ENCODE measurements at places on chromosomes 5 and 9. TPM values are rescaled to one million over a fixed set of nuclear protein-coding genes. Genes with fewer than 3 reads are reported as not detected.
A peak's percentile ranks its signal among the peaks of the same experiment; 100 is the strongest.

- no peak overlapping the region for H3K27ac ChIP-seq
- peaks cover 14% of the 10 kb centered on the region for H3K4me1 ChIP-seq
- no peaks in the 10 kb centered on the region for H3K36me3 ChIP-seq
- H3K4me3 ChIP-seq: no peak overlapping the region
These were observed 31.2 kb downstream of the ERMP1 start for GRCh38 chr9:5801739-5802113.

PCDHB16 gene
- 1.7 TPM for total RNA-seq

DNA sequence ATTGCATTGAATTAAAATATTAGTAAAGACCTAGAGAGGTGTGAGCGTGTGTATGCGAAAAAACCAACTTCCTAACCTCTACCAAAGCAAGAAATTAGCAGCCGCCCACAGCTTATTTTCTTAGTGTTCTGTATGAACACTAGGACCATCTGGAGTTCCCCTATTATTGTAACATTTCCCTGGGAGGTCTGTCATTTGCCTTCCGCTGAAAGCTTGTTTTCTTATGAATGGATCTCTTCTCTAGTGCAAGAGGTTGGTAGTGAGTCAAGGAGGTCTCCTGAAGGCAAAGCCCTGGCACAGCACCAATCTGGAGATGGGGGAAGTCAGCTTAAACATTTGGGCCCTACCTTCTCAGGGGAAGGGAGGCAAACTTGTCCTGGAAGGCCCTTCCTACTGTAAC, 10.8 kb downstream of the TNFSF8 start:
- H3K27me3 ChIP-seq: peaks cover 44% of the 10 kb centered on the region
- no peak overlapping the region for H3K4me3 ChIP-seq
- no peak overlapping the region for H3K27ac ChIP-seq
- DNase-seq: no peak
- no peaks in the 10 kb centered on the region for H3K36me3 ChIP-seq

- DNase-seq: no peak
- H3K4me3 ChIP-seq: no peak overlapping the region
- peaks cover 4% of the 10 kb centered on the region for H3K27me3 ChIP-seq
- H3K36me3 ChIP-seq: peaks cover 19% of the 10 kb centered on the region
These were observed 25.1 kb downstream of the EHMT1 start for GRCh38 chr9:137643921-137644320.

ITGA2 gene
- total RNA-seq: 48.8 TPM

GRCh38 chr5:126692971-126693370, 84.0 kb upstream of the LMNB1 start:
- no peak overlapping the region for H3K27ac ChIP-seq
- H3K4me1 ChIP-seq: peaks cover 16% of the 10 kb centered on the region
- H3K4me3 ChIP-seq: no peak overlapping the region
- no peaks in the 10 kb centered on the region for H3K36me3 ChIP-seq
- no peak for DNase-seq
- peaks cover 4% of the 10 kb centered on the region for H3K27me3 ChIP-seq

DNA sequence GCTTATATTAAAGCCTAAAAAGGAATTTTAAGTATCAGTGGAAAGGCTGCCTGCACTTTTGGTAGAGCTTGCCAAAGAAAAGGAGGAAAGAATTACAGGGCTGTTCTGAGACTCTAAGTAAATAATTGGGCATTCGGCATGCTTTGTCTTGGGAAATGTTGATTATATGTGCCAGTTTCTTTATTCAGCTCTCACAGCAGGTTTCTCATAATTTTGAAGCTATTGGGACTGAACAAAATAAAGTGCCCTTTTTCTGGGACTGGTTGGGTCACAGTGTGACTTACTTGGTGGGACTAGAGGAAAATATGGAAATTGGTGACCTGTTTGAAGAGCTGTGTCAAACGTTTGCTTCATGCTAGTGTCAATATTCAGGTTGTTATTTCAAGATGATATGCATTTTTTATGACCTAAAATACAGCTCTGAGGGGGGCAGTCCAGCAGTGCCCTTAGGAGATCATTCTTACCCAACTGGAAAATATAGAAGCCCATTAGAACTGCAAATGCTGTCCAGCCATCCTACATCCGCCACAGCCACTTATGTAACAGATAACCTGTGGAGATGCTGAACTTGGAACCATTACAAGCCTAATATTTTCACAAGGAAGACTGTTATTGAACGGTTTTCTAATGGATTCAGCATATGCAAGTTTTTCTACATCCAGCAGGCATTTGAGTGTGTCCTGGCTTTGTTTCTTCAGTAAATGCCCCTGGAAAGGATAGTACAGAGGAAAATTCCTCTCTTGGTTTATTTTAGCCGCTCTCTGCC, 122.4 kb downstream of the SNCAIP start:
- peaks cover 2% of the 10 kb centered on the region for H3K27me3 ChIP-seq
- H3K4me3 ChIP-seq: no peak overlapping the region
- no peaks in the 10 kb centered on the region for H3K4me1 ChIP-seq
- H3K36me3 ChIP-seq: no peaks in the 10 kb centered on the region
- no peak for DNase-seq
- H3K27ac ChIP-seq: no peak overlapping the region

- H3K27me3 ChIP-seq: no peaks in the 10 kb centered on the region
- H3K36me3 ChIP-seq: no peaks in the 10 kb centered on the region
- DNase-seq: no peak
- H3K4me1 ChIP-seq: peaks cover 30% of the 10 kb centered on the region
- H3K27ac ChIP-seq: no peak overlapping the region
These were observed 100.0 kb upstream of the NREP start for GRCh38 chr5:111856876-111857466.

GRCh38 chr9:95606489-95607350, 89.9 kb upstream of the PTCH1 start:
- H3K4me3 ChIP-seq: no peak overlapping the region
- H3K36me3 ChIP-seq: no peaks in the 10 kb centered on the region
- H3K27me3 ChIP-seq: peaks cover 6% of the 10 kb centered on the region
- H3K27ac ChIP-seq: no peak overlapping the region
- DNase-seq: no peak

DNA sequence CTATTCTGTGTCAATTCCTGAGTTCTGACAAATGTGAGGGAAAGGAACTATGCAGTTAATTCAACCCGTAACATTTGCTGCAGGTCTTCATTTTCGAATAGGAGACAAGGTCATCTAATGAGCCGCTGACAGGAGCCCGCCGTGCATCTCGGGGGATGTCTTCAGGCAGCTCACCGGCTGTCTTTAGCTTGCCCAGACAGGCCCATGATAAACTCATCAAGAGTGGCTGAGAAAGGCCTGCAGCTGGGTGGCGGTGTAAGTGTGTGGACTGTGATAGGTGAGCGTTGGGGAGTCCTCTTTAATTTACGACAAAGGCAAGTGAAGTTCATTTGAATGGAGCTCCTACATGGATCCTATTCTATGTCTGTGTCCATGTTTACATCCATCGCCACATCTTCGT, 190.5 kb downstream of the ADCY2 start:
- no peak for DNase-seq
- H3K36me3 ChIP-seq: no peaks in the 10 kb centered on the region
- H3K4me3 ChIP-seq: no peak overlapping the region
- H3K4me1 ChIP-seq: no peaks in the 10 kb centered on the region

SLC6A18 gene
- total RNA-seq: not detected

DNA sequence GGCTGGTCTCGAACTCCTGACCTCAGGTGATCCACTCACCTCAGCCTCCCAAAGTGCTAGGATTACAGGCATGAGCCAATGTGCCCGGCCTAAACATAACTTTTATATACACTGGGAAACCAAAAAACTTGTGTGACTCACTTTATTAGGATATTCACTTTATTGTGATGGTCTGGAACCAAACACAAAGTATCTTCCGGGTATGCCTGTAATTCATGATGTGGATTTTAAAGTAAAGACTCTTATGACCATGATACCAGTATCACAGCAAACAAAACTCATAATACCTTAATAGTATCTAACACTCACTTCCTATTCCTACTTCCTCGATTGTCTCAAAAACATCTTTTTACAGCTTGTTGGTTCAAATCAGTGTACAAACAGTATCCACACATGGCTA, 12.7 kb upstream of the GFPT2 start:
- DNase-seq: no peak
- H3K36me3 ChIP-seq: no peaks in the 10 kb centered on the region
- no peak overlapping the region for H3K27ac ChIP-seq
- peaks cover 9% of the 10 kb centered on the region for H3K27me3 ChIP-seq
- peak overlapping the region; percentile 44 for H3K4me3 ChIP-seq

DNA sequence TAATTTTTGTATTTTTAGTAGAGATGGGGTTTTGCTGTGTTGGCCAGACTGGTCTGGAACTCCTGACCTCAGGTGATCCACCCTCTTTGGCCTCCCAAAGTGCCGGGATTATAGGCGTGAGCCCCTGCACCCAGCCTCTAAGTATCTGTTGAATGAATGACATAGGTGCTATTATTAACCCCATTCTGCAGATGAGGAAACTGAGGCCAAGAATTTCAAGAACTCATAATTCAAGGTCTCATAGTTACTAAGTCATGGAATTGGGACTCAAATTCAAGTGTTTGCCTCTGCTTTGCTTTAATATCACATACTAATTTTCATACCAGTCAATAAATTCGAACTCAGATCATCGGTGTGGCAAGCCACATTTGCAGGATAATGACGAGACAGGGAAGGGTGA, 1.9 kb downstream of the KIF20A start:
- DNase-seq: no peak
- peaks cover 1% of the 10 kb centered on the region for H3K27me3 ChIP-seq
- H3K36me3 ChIP-seq: peaks cover 11% of the 10 kb centered on the region

DNA sequence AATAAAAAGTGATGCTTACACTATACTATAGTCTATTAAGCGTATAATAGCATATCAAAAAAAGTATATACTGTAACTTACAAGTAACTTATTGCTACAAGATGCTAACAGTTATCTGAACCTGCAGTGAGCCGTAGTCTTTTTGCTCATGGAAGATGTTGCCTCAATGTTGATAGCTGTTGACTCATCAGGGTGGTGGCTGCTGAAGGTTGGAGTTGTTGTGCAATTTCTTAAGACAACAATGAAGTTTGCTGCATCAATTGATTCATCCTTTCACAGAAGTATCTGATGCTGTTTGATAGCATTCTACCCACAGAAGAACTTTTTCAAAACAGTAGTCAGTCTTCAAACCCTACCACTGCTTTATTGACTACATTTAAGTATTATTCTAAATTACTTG, 7.8 kb upstream of the C9orf40 start:
- no peak overlapping the region for H3K4me3 ChIP-seq
- peaks cover 2% of the 10 kb centered on the region for H3K27me3 ChIP-seq
- no peak overlapping the region for H3K27ac ChIP-seq
- H3K4me1 ChIP-seq: peaks cover 8% of the 10 kb centered on the region

- no peak overlapping the region for H3K4me3 ChIP-seq
- no peaks in the 10 kb centered on the region for H3K36me3 ChIP-seq
- H3K27ac ChIP-seq: peak overlapping the region; percentile 30
- H3K27me3 ChIP-seq: peaks cover 3% of the 10 kb centered on the region
- H3K4me1 ChIP-seq: peaks cover 14% of the 10 kb centered on the region
These were observed 13.4 kb upstream of the TXNDC8 start for GRCh38 chr9:110351009-110351467.

GRCh38 chr5:30838936-30839496, 354.5 kb upstream of the CDH6 start:
- H3K27ac ChIP-seq: no peak overlapping the region
- no peak overlapping the region for H3K4me3 ChIP-seq
- H3K27me3 ChIP-seq: no peaks in the 10 kb centered on the region

DNA sequence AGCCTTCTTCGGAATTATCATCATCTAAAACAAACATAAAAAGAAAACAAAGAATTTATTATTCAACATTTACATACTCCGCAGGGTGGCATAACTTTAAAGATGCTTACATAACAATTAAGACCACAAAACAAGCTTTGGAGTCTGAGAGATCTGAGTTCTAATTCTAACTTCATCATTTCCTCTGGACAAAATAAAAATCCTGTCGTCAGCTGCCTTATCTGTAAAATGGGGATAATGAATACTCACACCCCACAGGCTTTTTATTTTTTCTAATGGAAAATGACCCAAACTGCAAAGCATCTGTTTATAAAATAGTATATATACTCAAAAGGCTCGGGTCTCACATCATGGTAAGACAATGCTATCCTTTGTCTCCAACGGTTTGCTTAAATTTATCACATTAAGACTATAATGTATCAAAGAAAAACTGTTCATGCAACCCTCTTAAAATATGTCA, 4.3 kb downstream of the ARRDC3 start:
- peaks cover 58% of the 10 kb centered on the region for H3K36me3 ChIP-seq
- DNase-seq: no peak
- H3K4me3 ChIP-seq: peak overlapping the region; percentile 94
- H3K4me1 ChIP-seq: peaks cover 35% of the 10 kb centered on the region

Data from HFFc6 (cell line).